ENCODE measurements at places on chromosomes 5 and 9.

GRCh38 chr5:176785184-176786145 is 24.9 kb upstream of the UNC5A start:
- no peak for DNase-seq

DNA sequence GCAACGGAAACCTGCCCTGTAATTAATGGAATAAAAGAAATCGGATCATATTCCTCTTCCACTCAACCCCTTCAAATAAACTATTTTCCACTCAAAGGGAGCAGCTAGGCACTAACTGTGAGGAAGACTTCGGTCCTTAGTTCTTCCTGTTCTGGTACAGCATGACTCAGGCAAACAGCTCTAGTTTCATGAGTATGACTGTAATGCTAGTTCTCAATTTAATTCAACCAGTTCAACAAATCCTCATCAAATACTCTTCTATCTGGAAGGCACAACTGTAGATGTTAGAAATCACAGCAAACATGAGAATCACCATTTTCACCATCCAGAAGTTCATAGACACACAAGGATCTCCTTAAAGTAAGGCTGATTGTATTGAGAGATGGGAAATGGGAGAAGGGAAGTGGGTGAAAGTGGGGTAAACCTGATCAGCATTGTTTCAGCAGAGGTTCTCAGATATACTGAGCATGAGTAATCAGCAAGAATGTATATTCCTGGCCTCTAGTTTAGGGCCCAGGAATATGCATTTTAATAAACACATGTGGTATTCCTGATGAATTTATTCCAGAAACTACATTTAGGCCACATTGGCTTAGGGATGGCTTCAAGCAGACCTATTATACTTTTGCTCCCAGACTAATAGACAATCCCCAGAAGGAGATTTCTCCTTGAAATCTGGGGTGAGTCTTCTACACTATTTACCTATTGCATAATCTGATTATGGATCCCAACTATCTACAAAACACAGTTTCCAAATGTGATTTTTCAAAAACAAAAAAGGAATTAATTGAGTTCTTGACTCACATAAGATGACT is 141.1 kb upstream of the SLC12A2 start:
- peak; percentile 61 for DNase-seq

DNA sequence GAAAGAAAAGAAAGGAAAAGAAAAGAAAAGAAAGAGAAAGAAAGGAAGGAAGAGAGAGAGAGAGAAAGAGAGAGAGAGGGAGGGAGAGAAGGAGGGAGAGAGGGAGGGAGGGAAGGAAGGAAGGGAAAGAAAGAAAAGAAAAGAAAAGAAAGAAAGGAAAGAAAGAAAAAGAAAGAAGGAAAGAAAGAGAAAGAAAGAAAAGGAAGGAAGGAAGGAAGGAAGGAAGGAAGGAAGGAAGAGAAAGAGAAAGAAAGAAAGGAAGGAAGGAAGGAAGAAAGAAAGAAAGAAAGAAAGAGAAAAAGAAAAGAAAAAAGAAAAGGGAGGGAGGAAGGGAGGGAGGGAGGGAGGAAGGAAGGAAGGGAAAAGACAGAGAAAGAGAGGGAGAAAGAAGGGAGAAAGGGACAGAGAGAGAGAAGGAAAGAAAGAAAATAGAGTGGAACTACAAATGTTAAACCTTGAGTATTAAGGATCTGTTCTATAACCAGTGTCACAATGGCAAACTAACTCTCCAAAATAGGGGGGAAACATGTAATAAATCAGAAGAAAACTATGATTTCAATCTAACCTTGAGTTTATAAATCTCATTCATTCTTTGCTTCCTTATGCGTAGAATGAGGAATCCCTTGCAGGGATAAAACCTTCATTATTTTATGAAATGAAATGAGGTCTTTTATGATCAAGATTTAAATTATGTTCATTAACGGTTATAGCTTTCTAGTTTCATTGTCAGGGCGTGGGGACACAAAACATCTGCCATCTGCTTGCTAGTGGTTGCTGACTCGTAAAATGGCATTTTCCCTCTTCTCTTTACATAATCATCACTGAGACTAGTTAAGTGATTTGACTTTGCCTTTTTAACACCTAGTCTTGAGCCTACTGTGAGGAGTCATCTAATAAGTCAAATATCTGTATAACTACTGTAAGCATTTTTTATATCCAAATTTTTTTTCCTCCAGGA is 40.7 kb upstream of the RAD23B start:
- peak; percentile 66 for DNase-seq

GRCh38 chr5:140189977-140190871 is 15.2 kb downstream of the CYSTM1 start:
- peak; percentile 61 for DNase-seq

DNA sequence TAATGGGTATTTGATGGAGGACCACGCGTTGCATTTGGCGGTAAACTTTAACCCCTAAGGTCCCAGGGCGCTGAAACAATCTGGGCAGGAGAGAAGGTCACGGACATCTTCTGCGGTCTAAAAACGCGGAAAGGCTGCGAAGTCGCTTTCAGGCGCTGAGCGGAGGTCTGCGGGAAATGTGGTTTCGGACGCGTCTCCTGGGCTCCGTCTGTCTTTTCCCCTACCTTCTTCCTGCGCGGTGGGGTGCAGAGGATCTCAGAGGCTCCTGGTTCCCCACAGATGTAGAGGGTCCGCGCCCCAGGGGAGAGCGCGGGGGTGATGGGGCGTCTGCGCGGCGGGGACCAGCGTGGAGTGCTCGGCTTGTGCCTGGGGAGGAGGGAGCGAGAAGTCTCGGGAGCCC is 58.4 kb downstream of the ZNF510 start:
- no peak for DNase-seq

DNA sequence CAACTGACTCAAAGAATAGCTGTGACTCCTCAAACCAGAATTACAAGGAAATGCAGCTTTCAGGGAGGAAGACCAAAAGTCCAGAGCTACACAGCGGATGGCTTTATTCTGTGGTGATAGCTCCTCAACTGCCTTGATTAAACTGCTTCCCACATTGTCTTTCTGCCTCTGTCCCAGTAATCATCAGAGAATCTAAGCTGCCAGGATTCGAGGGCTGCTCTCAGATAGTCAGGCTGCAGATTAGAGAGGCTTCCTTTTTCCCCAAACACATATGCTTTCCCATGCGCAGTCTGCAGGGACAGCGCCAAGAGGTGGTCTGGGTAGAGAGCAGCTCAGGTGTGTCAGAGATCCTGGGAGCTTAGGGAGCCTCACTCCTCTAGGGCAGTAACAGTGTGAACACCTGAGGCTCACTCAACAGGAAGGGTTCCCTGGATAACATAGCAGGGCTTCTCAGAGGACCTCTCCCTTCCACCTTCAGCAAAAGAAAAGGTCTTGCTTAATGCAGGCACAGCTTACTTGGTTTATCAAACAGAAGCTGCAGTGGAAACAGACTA is 439.9 kb upstream of the TLE4 start:
- DNase-seq, result no peak

GRCh38 chr5:142816531-142817430 is 46.6 kb downstream of the ARHGAP26 start:
- peak; percentile 80 for DNase-seq

GRCh38 chr5:135236228-135236907 is 162.7 kb downstream of the MACROH2A1 start:
- DNase-seq, result no peak

GRCh38 chr5:159779481-159779880 is 136.8 kb upstream of the ADRA1B start:
- DNase-seq, result peak; percentile 73

DNA sequence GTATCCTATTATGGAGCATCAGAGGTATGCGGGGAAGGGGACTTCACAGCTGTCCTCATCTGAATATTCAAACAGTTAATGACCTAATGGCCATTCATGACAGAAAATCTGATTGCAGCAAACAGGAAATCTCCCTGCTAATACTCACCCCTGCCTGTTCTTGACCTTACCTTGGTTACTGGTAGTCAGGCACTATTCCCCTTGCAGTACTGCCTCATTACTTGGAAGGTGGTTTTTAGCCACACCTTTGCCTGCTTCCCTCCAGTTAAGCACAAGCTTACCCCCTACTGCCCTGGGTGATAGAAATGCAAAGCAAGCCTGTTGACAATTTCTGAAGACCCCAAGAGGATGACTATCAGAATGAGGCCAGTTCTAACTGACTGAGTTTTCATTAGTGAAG is 332.4 kb downstream of the NTRK2 start:
- no peak for DNase-seq

GRCh38 chr9:38059233-38059936 is 9.6 kb downstream of the SHB start:
- no peak for DNase-seq

DNA sequence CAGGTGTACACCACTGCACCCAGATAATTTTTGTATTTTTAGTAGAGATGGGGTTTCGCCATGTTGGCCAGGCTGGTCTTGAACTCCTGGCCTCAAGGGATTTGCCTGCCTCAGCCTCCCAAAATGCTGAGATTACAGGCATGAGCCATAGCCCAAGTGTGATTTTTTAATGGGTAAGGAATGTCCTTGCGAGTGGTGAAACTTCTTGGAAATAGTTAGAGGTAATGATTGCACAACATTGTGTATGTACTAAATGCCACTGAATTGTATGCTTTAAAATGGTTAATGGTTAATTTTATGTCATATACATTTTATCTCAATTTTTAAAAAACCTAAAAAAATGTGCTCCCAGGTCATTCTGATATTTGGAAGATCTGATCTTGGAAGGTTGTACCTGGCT is 59.9 kb upstream of the IL6ST start:
- DNase-seq, result peak; percentile 46

DNA sequence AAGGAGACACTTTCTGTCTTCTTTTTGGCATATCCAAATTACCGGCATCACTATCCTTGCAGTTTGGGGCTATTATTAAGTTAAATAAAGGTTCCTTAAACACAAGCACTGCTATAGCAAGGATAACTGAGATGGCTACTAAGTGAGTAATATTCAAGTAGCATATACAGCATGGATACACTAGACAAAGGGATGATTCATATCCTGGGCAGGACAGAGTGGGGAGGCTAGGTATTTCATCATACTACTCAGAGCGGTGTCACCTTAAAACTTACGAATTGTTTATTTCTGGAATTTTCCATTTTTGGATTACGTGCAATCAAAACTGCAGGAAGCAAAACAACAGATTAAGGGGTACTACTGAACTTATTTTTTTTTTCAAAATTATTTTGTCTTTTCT is 54.1 kb downstream of the FER start:
- DNase-seq, result peak; percentile 91

GRCh38 chr5:102762095-102762534 is 7.0 kb downstream of the PAM start:
- peak; percentile 54 for DNase-seq

GRCh38 chr9:16217943-16218701 is 652.3 kb downstream of the BNC2 start:
- peak; percentile 44 for DNase-seq

DNA sequence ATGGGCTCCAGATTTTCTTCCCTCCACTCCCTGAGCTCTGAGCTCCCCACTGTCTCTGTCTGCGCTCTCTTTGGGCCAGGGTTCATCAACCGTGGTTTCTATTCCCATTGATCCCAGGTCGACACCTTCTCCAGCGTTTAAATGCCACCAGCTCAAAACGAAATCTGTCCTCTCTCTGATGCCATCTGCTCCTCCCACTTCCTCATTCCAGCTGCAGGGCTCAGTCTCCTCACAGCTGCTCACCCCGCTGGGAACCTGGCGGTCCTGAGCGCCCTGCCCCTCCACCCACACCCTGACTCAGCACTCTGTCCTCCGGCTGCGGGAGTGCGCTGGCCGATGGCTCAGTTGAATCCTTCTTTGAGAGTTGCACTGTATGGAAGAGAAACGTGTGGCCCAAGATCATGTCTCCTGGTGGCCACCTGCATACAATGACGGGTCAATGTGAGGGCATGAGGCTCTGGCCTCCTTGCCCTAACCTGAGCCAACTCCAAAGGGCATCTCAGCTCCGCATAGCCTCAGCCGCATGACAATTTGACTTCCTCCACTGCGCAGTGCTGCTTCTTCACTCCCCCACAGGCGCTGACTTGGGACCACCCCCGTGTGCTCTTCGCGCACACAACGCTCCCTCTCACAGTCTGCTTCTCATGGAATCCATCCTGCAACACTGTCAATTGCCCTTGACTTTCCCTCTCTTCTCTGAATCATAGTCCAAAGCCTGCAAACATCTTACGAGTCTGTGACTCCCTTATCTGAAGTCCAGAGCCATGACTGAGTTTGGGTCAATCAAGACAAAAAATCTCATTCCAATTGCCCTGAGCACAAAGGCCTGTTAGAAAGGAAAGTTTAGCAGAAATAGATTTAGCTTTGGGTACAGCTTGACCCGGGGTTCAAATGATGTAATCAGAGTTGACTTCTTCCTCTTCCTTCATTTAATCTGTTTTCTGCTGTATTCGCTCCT is 82.4 kb downstream of the PTCH1 start:
- DNase-seq, result no peak

DNA sequence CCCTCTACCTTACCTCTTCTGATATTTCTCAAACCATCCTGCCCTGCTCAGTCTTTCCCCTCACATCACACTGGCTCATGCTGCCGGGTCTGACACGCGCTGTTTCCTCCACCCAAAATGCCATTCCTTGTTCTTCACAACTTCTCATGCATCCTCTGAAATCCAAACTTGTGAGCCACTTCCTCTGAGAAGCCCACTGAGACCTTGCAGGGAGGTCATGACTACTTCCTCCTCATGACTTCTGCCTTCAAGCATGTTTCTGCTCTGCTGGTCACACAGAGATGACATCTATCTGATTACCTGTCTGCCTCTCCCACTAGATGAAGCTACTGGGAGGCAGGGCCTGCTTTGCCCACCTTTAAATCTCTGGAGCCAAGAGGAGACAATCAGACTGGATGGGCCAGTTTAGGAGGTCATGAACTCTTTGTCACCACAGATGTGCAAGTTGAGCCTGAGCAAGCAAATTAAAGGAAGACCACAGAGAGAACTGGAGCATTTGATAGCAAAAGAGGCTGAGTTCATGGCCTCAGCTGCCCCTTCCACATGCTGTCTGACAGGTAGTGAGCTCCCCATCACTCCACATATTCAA is 119.8 kb upstream of the TBC1D2 start:
- DNase-seq, result peak; percentile 97

- no peak for DNase-seq
Observed at GRCh38 chr9:104144336-104144735, 50.2 kb downstream of the SMC2 start.

- no peak for DNase-seq
Observed at GRCh38 chr5:181217803-181218062, 5.3 kb upstream of the TRIM41 start.

- no peak for DNase-seq
Observed at GRCh38 chr9:5274770-5275169, 29.7 kb downstream of the RLN2 start.

GRCh38 chr9:129373361-129373760 is 195.3 kb upstream of the IER5L start:
- no peak for DNase-seq

DNA sequence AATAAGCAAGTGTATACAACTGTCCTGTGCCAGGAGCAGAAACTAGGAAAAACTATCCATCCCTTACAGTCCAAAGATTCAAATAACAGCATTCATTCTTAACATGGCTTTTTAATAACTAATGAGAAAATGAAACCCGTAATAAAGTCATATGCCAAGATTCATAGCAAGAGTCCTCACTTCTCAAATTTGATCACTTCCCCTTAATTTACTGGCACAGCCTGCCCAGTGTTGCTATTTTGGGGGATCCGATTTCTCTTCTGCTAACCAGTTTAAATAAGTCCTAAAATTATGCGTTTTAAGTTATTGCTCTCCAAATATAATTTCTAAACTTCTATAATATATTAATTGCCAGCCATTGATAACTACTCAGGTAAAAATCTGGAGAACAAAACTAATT is 177.0 kb upstream of the PTGER4 start:
- no peak for DNase-seq

- no peak for DNase-seq
Observed at GRCh38 chr5:124979251-124979650, 232.8 kb upstream of the ZNF608 start.
